ENCODE measurements at places on chromosomes 1 and 21. TPM values are rescaled to one million over a fixed set of nuclear protein-coding genes. Genes with fewer than 3 reads are reported as not detected.

RGS8 gene
- not detected for total RNA-seq

GRCh38 chr1:44100183-44100868 lies 18.3 kb upstream of the KLF17 start:
- no peak for DNase-seq
- H3K27me3 ChIP-seq: no peaks in the 10 kb centered on the region
- no peak overlapping the region for H3K4me3 ChIP-seq
- no peaks in the 10 kb centered on the region for H3K4me1 ChIP-seq
- H3K36me3 ChIP-seq: no peaks in the 10 kb centered on the region

ANGPTL7 gene
- total RNA-seq: 1.7 TPM

DNA sequence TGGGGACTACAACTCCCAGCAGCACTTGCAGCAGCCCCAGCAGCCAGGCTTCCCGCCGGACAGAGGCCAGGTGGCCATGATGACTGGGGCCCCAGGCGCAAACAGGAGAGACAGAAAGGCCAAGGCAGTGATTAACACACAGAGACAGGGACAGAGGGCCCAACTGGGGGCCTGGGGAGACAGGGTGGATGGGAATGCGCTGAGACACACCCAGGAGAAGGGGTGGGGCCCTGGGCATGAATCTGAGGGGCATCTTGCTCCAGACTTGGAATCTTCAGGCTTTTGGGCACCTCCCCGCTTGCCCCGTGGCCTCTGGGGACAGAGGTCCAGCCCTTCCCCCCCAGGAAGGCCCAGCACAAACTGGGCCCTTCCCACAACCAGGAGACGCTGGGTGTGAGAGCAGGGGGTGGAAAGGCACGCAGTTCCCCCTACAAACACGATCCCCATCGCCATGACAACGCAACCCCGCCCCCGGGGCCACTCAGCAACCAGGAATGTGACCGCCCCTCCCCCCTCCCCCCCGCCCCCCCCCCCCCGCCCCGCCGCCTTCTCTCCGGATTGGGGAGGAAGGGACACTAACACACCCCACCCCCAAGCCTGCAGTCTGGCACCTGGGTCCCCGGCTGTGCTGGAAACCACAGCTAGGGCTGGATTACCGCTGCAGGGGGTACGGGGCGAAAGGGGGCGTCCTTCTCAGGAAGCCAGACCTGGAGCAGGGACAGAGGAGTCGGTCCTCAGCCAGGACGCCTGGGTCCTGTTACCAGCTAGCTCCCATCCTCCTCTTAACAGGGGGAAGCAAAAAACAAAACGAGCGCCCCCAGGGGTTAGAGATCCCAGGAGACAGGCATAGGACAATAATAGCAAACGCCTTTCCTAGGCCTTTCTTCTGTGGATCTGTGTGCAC lies 4.5 kb downstream of the HDGF start:
- H3K36me3 ChIP-seq: peaks cover 31% of the 10 kb centered on the region
- H3K4me3 ChIP-seq: peak overlapping the region; percentile 93
- peak; percentile 89 for DNase-seq
- peaks cover 64% of the 10 kb centered on the region for H3K4me1 ChIP-seq

SMPDL3B gene
- total RNA-seq: 30.7 TPM

DNA sequence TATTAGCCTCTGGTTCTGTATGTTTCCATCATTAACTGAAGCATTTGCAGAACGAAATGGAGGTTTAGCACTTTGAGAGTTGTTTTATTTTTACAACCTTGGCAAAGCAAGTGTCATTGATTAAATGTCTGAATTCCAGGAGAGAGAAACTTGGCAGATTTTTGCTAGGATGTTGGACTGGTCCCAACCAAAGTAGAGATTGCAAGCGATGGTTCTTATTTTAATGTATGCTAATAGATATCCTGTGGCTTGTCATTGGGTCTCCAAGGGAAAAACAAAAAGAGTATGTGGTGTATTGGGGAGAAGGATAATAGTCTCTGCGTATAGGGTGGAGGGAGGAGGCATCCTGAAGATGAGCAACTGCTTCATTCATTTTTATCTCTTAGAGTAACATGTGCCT lies 457.2 kb upstream of the RUNX1 start:
- no peaks in the 10 kb centered on the region for H3K27me3 ChIP-seq
- H3K4me3 ChIP-seq: no peak overlapping the region
- H3K27ac ChIP-seq: no peak overlapping the region
- H3K4me1 ChIP-seq: no peaks in the 10 kb centered on the region

NEXN gene
- 13.0 TPM for total RNA-seq

GRCh38 chr21:37085726-37086125 lies 12.7 kb downstream of the TTC3 start:
- H3K4me3 ChIP-seq: no peak overlapping the region
- no peaks in the 10 kb centered on the region for H3K36me3 ChIP-seq
- H3K27me3 ChIP-seq: no peaks in the 10 kb centered on the region
- DNase-seq: no peak
- peaks cover 3% of the 10 kb centered on the region for H3K4me1 ChIP-seq
- no peak overlapping the region for H3K27ac ChIP-seq

RPF1 gene
- total RNA-seq: 31.3 TPM

FLG gene
- total RNA-seq: not detected

DNA sequence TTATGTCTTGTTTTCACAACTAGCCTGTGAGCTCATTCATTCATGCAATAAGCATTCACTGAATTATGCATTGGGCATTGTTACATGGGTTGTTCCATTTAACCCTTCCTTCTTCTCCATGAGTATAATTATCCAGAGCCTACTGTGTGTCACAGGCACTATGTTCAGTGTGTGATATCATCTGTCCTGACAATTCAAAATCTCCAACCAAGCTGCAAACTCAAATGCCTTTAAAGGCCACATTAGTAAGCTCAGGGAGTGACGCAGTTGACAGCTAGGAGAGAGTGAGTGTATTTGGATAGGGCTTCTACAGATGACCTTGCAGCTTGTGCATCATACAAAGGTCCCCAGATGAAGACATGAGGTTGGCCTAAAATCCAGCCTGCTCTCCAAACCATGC lies 289.5 kb downstream of the OMA1 start:
- H3K4me1 ChIP-seq: no peaks in the 10 kb centered on the region
- no peak for DNase-seq
- H3K27ac ChIP-seq: no peak overlapping the region
- H3K27me3 ChIP-seq: no peaks in the 10 kb centered on the region
- no peak overlapping the region for H3K4me3 ChIP-seq
- H3K36me3 ChIP-seq: no peaks in the 10 kb centered on the region

ACTA1 gene
- not detected for total RNA-seq

GRCh38 chr1:200901350-200901749 lies 6.7 kb downstream of the INAVA start:
- no peak overlapping the region for H3K4me3 ChIP-seq
- no peak for DNase-seq
- no peak overlapping the region for H3K27ac ChIP-seq
- H3K27me3 ChIP-seq: no peaks in the 10 kb centered on the region

SLFNL1 gene
- total RNA-seq: 7.8 TPM

- peaks cover 28% of the 10 kb centered on the region for H3K4me1 ChIP-seq
- no peaks in the 10 kb centered on the region for H3K36me3 ChIP-seq
- no peak for DNase-seq
- no peaks in the 10 kb centered on the region for H3K27me3 ChIP-seq
- peak overlapping the region; percentile 87 for H3K27ac ChIP-seq
Observed at GRCh38 chr1:2411801-2412394, 466 bp downstream of the PEX10 start.

GRCh38 chr1:76481672-76482071 lies 385.6 kb upstream of the ST6GALNAC5 start:
- no peaks in the 10 kb centered on the region for H3K36me3 ChIP-seq
- no peaks in the 10 kb centered on the region for H3K4me1 ChIP-seq
- H3K27me3 ChIP-seq: no peaks in the 10 kb centered on the region
- H3K4me3 ChIP-seq: no peak overlapping the region
- DNase-seq: no peak
- no peak overlapping the region for H3K27ac ChIP-seq
